ENCODE measurements at places on chromosomes 4 and X. TPM values are rescaled to one million over a fixed set of nuclear protein-coding genes. Genes with fewer than 3 reads are reported as not detected.

The SOWAHD gene
- 0.20 TPM for total RNA-seq

The AGTR2 gene
- not detected for total RNA-seq

The SOD3 gene
- total RNA-seq, result 187 TPM

The SHISA3 gene
- total RNA-seq, result 71.1 TPM

The TRAPPC2 gene
- 5.0 TPM for total RNA-seq

The HPSE gene
- total RNA-seq, result 4.5 TPM

The BMPR1B gene
- 2.2 TPM for total RNA-seq

The DKK2 gene
- not detected for total RNA-seq

The NHSL2 gene
- total RNA-seq, result 1.8 TPM

The SMIM10 gene
- 3.1 TPM for total RNA-seq

The KLHL4 gene
- 2.7 TPM for total RNA-seq

The TEX11 gene
- not detected for total RNA-seq

The JCHAIN gene
- 0.10 TPM for total RNA-seq

The NEIL3 gene
- total RNA-seq, result 0.39 TPM

The LYAR gene
- 10.7 TPM for total RNA-seq

The TCEAL2 gene
- not detected for total RNA-seq

The PTPN13 gene
- total RNA-seq, result 14.3 TPM

The HPGDS gene
- total RNA-seq, result not detected

The ELOVL6 gene
- total RNA-seq, result 5.0 TPM

The CXorf65 gene
- total RNA-seq, result not detected

The RTL3 gene
- total RNA-seq, result not detected

The SPANXN3 gene
- not detected for total RNA-seq

The RBMXL3 gene
- total RNA-seq, result not detected

The UXT gene
- 70.2 TPM for total RNA-seq

The HSD17B10 gene
- 64.0 TPM for total RNA-seq

The PPEF2 gene
- total RNA-seq, result not detected

All from cardiac ventricle fibroblast (primary cell).